H7 (cell line): ENCODE measurements at places on chromosomes 5 and 9. TPM values are rescaled to one million over a fixed set of nuclear protein-coding genes. Genes with fewer than 3 reads are reported as not detected.

GRCh38 chr9:75930730-75931321, 40.4 kb downstream of the PCSK5 start:
- DNase-seq = no peak

PCDHB16 gene
- total RNA-seq = 0.03 and 0.07 TPM in 2 replicates

PDLIM4 gene
- 4.7 and 11.2 TPM in 2 replicates for total RNA-seq

SRD5A1 gene
- total RNA-seq = 17.1 and 27.7 TPM in 2 replicates

HSPB3 gene
- not detected in 2 replicates for total RNA-seq

ADAMTS16 gene
- total RNA-seq = 12.3 and 15.1 TPM in 2 replicates

- peak; percentile 58 for DNase-seq
Measured at GRCh38 chr5:38551030-38552017, 5.1 kb downstream of the LIFR start.

DNA sequence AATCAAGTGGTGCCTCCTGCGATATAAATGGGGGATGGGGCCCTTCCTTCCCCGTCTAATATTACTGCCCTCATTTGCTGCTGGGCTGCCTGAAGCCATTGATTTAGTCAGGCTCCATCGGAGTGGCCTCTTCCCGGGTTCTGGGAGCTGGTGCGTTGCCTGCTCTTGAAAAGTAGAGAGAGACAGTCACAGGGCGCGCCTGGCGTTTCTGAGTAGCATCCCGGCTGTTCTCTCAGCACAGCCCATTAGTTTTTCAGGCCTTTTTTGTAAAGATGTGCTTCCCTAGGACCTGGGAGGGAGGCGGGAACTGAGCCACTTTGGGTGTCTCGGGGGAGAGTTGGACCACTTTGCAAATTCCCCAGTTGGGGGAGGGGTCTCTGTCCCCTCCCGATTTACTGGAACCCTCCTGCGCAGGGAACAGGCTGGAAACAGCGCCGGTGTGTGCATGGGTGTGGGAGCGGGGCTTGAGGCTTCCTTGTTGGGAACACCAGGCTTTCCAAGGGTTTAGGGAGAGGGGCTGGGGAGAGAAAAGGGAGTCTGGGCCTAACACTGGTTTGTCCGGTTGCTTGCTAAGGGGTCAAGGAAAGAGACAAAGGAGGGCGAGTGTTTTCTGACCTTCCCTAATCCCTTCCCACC, 4.7 kb downstream of the PRDM6 start:
- peak; percentile 72 for DNase-seq

SLC46A2 gene
- not detected in 2 replicates for total RNA-seq

DNA sequence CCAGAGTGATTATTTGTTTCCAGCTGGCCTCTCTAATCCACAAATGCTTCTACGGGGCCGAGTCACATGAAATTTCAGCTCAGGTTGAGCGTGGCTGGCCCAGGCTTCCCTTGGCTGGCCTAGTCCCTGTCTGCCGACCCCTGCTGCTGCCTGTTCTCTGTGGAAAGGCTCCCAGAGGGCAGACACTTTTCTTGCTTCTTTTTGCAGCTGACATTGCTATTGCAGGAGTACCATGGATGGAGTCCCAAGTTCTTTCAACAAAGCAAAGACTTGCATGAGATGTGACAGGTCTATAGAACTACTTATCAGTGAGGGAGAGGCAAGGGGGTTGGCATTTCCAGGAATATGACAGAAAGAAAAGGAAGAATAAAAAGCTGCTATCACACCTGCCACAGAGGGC, 287.4 kb upstream of the ARRDC3 start:
- DNase-seq = peak; percentile 3

FOXD4L6 gene
- total RNA-seq = not detected in 2 replicates

GRCh38 chr5:36934740-36935356, 58.3 kb downstream of the NIPBL start:
- no peak for DNase-seq

DMGDH gene
- 1.1 TPM in 1 of 2 replicates, not detected in the other for total RNA-seq

SHOC1 gene
- not detected in 2 replicates for total RNA-seq

DNA sequence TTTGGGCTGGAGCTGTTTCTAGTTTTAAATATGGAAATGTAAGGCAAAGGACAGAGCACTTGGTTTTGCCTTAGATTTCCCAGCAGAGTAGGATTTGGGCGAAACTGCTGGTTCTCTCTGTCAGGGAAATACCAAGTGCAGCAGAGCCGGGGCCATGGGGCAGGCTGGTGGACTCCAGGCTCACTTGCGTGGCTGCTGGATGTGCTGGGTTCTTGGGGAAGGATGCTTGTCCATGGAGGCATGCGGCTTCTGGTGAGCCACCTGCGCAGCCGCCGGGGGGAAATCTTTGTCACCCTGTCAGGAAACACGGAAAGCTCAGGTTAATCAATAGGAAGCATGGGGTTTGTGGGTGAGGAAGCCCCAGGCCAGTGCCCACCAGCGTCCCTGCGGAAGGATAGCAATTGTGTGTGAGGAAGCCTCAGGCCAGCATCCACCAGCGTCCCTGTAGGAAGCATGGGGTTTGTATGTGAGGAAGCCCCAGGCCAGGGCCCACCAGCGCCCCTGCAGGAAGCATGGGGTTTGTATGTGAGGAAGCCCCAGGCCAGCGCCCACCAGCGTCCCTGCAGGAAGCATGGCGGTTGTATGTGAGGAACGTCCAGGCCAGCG, 80.1 kb downstream of the DAP start:
- DNase-seq = no peak

HOMER1 gene
- 25.3 and 31.9 TPM in 2 replicates for total RNA-seq

GRCh38 chr5:179137016-179137642, 77.0 kb downstream of the ZNF354C start:
- DNase-seq = no peak

GRCh38 chr5:53392073-53392472, 88.4 kb upstream of the FST start:
- DNase-seq = no peak

DNA sequence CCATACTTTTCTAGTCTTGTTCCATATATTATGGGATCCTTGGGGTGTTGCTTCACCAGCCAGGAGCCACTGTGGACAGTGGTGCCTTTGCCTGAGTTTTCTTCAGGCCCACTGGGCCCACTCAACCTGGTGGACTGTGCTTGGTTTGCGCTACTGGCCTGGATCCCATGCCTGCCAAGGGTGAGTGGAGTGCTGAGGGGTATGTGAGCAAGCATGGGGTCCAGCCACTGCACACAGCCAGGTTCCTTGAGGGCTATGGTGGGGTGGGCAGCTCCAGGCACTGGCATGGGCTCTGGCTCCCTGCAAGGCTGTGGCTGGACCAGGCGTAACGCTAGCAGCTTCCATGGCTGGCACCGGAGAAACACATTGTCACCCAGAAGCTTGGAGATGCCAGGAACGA, 13.2 kb upstream of the PRR16 start:
- DNase-seq = no peak

DNA sequence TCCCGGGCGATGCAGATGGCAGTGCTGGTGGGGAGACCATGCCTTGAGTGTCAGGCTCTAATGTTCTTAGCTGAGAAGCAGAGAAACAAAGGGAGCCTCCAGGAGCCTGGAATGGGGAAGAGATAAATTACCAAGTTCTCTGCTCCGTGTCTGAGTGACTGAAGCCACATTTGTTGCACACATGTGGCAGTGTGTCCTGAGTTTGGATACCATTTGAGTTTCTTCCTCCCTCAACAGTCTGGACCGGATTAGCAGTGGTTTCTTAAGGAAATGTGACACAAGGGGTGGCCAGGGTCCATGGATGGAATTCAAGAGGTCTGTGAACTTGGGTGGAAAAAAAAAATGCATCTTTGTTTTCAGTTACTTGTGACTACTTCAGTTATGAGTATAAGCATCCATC, 50.7 kb upstream of the GARNL3 start:
- no peak for DNase-seq

DNA sequence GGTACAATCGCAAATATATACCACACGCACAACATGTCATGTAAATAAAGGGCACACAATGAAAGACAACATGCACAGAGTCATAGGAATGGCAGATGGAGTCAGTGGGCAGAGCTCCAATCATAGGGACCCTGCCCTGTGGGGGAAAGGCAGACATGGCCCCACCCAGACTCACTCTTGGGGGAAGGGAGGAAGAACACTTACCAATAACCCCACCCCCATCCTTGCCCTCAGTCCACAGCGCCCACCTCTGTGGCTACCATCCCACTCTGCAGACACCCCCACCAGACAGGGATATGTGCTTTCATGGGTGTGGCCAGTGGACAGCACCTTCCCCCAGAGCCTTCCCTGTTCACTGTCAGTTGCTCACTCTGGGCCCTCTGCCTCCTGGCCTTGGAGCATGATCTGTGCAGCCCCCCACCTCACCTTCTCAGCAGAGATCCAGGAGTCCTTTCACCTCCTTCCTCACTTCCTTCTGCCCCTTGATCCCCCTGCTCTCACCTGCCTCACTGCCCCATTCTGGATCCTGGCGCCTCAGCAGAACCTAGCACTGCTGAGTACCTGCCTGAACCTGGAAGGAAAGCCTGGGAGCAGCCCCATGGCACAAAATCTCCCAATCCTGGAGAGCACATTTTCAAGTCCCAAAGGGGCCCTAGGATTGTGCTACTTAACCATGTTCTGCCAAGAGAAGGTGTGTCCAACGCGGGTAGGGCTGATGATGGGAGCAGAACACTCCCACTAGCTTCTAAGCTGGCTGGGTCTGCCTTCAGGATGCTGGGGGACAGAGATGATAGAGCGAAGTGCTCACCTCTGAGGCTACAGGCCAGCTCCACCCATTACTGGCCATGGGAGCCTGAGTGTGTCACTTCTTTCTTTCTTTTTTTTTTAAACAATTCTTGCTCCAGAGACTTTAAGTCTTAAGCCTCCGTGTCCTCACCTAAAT, 1.5 kb upstream of the PHF19 start:
- DNase-seq = no peak

GRCh38 chr5:56412601-56413379, 179.7 kb upstream of the ANKRD55 start:
- no peak for DNase-seq

DNA sequence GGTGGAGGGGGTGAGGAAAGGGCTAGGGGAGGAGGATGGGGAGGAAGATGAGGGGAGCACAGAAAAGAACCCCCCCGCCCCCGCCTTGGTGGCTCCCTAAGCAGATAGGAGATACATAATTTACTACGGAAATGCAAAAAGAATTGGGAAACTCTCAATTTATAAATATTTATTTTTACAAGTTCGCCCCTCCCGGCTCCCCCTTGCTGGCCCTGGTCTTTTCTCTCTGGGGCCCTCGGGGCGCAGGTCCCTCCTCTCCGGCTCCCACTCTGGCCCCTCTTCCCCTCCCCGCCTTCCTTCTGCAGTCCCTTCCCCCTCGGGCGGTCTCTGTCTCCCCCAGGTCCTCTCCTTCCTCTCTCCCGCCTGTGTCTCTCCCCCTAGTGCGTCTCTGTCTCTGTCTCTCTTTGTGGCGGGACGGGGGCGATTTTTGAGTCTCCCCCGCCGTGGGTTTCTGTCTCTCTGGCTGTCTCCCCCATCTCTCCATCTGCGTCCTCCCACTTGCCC, 173.6 kb upstream of the IER5L start:
- peak; percentile 86 for DNase-seq

CCDC192 gene
- total RNA-seq = 0.24 and 1.1 TPM in 2 replicates

DNA sequence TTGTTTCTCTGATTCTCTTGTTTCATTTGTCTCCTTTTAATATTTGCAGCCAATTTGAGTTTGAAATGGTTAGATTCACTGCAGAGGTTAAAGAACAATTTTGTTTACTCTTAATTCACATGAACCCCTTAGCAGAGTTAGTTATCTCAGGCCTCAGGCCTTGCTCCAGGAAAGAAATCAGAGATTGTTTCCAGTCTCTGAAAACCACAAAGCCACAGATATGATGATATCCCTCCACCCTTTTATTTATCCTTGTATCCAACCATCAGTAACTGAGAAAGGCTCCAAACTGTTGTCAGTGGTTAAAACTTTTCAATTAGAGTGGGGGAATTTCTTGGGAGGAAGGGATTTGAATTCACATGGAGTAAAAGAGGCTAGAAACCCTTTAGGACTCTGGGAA, 406.0 kb upstream of the DMAC1 start:
- no peak for DNase-seq

SQSTM1 gene
- 161 and 184 TPM in 2 replicates for total RNA-seq

DNA sequence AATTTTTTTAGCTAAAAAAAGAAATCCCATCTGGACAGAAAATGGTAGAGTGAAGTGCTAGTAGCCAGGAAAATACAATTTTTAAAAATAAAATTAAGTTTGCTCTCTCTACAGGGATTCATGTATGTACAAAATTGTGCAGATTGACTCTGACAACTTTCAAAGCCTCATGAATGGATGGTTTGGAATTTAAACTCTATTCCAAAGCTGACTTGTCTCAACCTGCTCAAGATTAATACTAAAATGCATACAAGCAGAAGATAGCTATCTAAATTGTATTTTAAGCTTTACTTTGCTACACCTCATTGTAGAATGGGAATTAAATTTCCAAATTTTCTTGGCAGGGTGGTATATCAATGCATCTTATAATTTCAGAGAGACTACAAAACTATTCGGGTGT, 257.6 kb downstream of the RFX3 start:
- DNase-seq = no peak

PCDHGB7 gene
- 4.4 and 4.6 TPM in 2 replicates for total RNA-seq

DNA sequence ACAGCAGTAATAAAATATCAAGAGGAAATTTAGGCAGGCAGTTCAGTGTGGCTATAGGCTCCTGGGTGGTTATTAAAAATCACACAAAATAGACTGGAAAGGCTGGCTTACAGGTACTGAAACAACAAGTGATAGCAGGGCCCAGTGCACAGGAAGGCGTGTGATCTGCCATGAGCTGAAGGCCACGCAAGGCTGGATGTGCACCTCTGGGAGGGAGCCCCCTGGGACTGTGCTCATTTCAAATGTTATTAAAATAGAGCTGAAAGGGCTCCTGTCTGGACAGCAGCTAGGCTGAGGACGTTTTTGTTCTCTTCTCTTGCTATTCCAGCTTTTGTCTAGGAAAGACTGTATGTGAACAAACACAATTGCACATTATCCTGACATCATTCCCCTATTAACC, 324.3 kb upstream of the RFX3 start:
- DNase-seq = no peak

TBC1D13 gene
- total RNA-seq = 15.3 and 16.8 TPM in 2 replicates

MSMP gene
- not detected in 2 replicates for total RNA-seq

GRCh38 chr9:131555841-131556673, 10.7 kb downstream of the PRRT1B start:
- no peak for DNase-seq

PTGES gene
- 0.69 and 1.2 TPM in 2 replicates for total RNA-seq

SPATA31D4 gene
- total RNA-seq = not detected in 2 replicates

DNA sequence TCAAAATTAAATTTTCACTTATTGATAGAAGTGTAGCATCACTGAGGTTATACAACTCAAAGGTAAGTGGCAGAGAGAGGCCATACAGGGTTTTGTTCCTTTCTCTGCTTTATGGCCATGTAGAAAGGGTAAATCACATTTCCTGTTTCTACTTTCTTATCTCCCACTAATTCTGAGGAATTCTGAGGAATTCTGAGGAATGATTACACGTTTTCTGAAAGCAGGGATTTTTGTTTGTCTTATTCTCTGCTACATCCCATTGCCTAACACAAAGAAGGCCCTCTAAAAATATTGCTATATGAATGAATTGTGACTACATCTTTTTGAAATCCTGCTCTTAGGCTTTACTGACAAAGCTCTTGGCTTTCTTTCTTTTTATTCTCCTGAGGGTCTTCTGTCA, 516.9 kb upstream of the ZNF608 start:
- no peak for DNase-seq

- DNase-seq = no peak
Measured at GRCh38 chr9:21542787-21543186, 60.7 kb upstream of the IFNE start.

TRAF1 gene
- 0.97 and 1.4 TPM in 2 replicates for total RNA-seq
